Right ventricle myocardium inferior (tissue), 1 donor: ENCODE measurements at places on chromosomes 13 and 19.
A peak's percentile ranks its signal among the peaks of the same experiment; 100 is the strongest.

- no peak for DNase-seq
These were observed 13.1 kb downstream of the ERICH6B start for GRCh38 chr13:45602183-45603170.

GRCh38 chr13:23381866-23382265, 51.6 kb downstream of the SACS start:
- no peak for DNase-seq

GRCh38 chr19:35731779-35732405, 10.4 kb downstream of the IGFLR1 start:
- peak; percentile 31 for DNase-seq

DNA sequence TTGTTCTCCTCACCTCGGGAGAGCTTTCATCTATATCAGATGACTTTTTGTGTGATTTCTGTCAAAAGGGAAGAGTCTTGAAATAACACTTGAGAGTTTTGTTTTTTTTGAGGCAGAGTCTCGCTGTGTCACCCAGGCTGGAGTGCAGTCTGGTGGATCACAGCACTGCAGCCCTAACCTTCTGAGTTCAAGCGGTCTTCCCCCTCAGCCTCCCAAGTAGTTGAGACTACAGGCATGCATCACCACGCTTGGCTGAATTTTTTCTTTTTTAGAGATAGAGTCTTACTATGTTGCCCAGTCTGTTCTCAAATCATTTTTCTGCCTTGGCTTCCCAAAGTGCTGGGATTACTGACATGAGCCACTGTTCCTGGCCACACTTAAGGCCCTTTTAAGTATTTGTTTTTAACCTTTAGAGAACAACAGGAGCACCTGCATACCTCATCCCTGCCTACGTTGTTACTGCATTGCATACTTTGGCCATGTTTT, 11.4 kb downstream of the NDFIP2 start:
- no peak for DNase-seq

- no peak for DNase-seq
These were observed 16.9 kb downstream of the NALCN start for GRCh38 chr13:101399365-101399764.

DNA sequence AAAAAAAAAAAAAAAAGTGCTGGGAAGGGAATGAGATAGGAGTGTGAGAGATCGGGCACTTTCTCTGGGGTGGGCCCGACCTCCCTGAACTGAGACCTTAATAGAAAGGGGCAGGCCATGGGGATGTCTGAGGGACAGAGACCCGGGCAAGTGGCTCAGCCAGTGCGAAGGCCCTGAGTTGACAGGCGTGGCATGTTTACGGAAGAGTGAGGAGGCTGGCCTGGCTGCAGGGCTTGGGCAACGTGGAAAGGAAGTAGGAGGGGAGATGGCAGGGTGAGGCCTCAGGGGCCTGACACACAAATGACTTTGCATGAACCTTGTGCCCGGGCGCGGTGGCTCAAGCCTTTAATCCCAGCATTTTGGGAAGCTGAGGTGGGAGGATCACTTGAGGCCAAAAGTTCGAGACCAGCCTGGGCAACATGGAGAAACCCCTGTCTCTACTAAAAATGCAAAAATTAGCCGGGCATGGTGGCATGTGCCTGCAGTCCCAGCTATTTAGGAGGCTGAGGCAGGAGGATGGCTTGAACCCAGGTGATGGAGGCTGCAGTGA, 13.9 kb downstream of the FCHO1 start:
- DNase-seq, result peak; percentile 91

- DNase-seq, result peak; percentile 73
These were observed 808 bp downstream of the DNMT1 start for GRCh38 chr19:10193790-10194499.
